ENCODE measurements at places on chromosomes 3 and 15. TPM values are rescaled to one million over a fixed set of nuclear protein-coding genes. Genes with fewer than 3 reads are reported as not detected.

DNA sequence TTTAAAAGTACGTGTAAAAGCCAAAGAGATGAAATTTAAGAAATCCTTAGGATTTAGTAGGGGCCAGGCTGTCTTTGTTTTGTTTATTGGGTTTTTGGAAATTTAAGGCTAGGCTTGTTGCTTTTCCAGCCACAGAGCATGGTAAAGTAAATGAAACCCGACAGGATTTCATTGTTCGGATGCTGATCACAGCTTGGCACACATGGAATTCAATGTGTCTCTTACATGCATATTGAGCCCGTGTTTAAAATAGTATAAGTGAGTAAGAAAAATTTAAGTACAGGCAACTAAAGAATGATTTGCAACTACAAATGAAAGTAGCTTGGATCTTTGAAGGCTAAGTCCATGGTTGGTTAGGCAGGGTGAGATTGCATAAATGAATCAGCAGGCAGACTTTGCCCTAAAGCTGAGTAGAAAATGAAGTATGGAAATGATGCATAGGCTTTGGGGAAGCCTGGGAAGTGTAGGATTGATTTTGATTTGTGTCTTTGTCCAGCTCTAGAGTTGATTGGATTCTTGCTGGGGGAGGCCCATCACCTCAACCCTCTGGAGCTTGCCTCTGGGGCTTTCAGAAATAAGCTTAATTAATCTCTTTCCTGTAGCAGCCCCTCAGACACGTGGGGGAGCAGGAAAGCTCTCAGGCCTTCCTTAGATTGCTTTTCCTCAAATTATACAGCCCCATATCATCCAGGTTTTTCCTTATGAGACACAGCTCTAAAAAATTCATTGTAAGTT is 68.2 kb upstream of the ADAMTSL3 start:
- DNase-seq, result no peak
- H3K27ac ChIP-seq, result no peak overlapping the region
- H3K4me1 ChIP-seq, result no peaks in the 10 kb centered on the region

The SAXO2 gene
- total RNA-seq, result not detected

DNA sequence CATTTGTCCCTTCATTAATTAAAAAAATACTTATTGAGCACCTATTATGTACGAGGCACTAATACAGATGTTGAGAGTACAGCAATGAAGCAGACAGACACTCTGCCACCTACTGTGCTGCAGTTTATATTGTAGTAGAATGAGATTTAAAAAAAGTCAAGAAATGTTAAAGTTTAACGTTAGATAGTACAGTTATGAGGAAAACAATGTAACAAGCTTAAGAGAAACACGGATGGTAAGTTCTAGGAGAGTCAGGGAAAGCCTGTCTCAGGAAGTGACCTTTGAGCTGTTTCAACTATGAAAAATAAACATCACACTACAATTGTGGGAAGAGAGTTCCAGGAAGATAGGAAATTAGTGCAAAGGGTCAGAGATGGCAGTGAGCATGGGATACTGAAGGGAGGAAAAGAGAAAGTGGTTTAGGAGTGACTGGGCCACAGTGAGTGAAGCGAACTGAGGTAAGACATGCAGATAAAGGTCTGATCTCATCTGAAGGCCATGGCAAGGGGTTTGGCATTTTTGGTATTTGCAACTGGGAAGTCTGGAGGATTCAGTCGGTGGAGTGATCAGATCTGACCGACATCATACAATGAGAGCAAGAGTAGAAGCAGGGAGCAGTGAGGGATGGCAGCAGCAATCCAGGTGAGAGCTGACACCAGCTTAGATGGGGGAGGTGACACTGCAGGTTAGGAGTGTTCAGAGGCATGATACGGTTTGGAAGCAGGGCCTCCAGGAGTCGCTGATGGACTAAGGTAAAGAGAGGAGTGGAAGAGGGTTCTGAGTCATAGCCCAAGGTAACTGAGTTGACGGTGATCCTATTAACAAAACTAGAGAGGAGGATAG is 28.5 kb downstream of the PLSCR4 start:
- no peaks in the 10 kb centered on the region for H3K27me3 ChIP-seq
- H3K4me1 ChIP-seq, result peaks cover 23% of the 10 kb centered on the region
- no peak for DNase-seq
- peak overlapping the region; percentile 41 for H3K27ac ChIP-seq
- H3K4me3 ChIP-seq, result no peak overlapping the region

The SLC2A2 gene
- not detected for total RNA-seq

The GOLGA8R gene
- 8.8 TPM for total RNA-seq

The CHRD gene
- total RNA-seq, result 19.5 TPM

GRCh38 chr15:68354268-68354667 is 76.7 kb downstream of the FEM1B start:
- peaks cover 73% of the 10 kb centered on the region for H3K4me1 ChIP-seq
- H3K27me3 ChIP-seq, result no peaks in the 10 kb centered on the region

The PRR20G gene
- not detected for total RNA-seq

GRCh38 chr3:118766306-118766669 is 268.4 kb downstream of the IGSF11 start:
- no peak for DNase-seq
- no peaks in the 10 kb centered on the region for H3K4me1 ChIP-seq

GRCh38 chr15:40549894-40550293 is 14.9 kb downstream of the CCDC32 start:
- H3K27ac ChIP-seq, result no peak overlapping the region
- peaks cover 8% of the 10 kb centered on the region for H3K36me3 ChIP-seq
- H3K4me1 ChIP-seq, result peaks cover 16% of the 10 kb centered on the region
- no peak for DNase-seq

- no peak overlapping the region for H3K4me3 ChIP-seq
- H3K27ac ChIP-seq, result no peak overlapping the region
- DNase-seq, result no peak
- no peaks in the 10 kb centered on the region for H3K36me3 ChIP-seq
- no peaks in the 10 kb centered on the region for H3K27me3 ChIP-seq
These were observed 221.4 kb downstream of the FAM43A start for GRCh38 chr3:194906970-194907629.

The ZNF385D gene
- total RNA-seq, result 81.3 TPM

DNA sequence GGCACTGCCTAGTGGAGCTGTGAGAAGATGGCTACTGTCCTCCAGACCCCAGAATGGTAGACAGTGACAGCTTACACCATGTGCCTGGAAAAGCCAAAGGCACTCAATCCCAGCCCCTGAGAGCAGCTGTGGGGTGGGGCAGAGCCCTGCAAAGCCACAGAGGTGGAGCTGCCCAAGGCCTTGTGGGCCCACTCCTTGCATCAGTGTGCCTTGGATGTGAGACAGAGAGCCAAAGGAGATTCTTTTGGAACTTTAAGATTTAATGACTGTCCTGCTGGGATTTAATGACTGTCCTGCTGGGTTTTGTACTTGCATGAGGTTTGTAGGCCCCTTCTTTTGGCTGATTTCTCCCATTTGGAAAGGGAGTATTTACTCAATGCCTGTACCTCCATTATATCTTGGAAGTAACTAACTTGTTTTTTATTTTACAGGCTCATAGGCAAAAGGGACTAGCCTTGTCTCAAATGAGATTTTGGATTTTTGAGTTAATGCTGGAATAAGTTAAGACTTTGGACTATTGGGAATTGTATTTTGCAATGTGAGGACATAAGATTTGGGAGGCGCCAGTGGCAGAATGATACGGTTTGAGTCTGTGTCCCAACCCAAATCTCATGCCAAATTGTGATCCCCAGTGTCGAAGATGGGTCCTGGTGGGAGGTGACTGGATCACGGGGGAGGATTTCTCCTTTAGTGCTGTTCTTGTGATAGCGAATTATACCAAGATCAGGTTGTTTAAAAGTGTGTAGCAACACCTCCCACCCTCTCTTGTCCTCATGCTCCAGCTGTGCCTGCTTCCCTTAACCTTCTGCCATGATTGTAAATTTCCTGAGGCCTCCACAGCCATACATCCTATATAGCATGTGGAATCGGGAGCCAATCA is 80.4 kb downstream of the MYO5A start:
- no peaks in the 10 kb centered on the region for H3K4me1 ChIP-seq
- DNase-seq, result no peak
- H3K27ac ChIP-seq, result no peak overlapping the region
- H3K4me3 ChIP-seq, result no peak overlapping the region

DNA sequence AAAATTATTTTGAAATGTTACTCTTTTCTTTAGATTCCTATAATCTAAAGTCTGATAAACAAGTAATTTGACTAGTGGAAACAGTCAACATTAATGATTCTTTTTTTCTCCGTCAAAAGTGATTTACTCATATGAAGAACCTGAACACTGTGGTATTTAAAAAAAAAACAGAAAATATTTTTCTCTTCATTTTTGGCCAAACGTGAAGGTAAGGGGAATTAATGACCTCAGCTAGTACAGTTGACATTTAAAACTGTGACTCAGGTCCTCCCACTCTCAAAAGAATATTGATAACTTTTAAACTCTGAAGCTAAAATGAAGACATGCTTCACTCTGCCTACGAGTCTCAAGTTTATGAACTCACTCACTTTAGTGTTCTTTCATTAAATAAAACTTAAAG is 34.5 kb downstream of the TIGIT start:
- no peak overlapping the region for H3K4me3 ChIP-seq
- no peak for DNase-seq
- H3K36me3 ChIP-seq, result no peaks in the 10 kb centered on the region
- H3K27ac ChIP-seq, result no peak overlapping the region

The MUC13 gene
- not detected for total RNA-seq

- H3K27ac ChIP-seq, result no peak overlapping the region
- H3K36me3 ChIP-seq, result no peaks in the 10 kb centered on the region
- H3K4me3 ChIP-seq, result no peak overlapping the region
- no peaks in the 10 kb centered on the region for H3K4me1 ChIP-seq
- DNase-seq, result no peak
- no peaks in the 10 kb centered on the region for H3K27me3 ChIP-seq
These were observed 112.3 kb downstream of the RORA start for GRCh38 chr15:61116825-61117224.

- H3K36me3 ChIP-seq, result no peaks in the 10 kb centered on the region
- no peak overlapping the region for H3K27ac ChIP-seq
- H3K27me3 ChIP-seq, result no peaks in the 10 kb centered on the region
- H3K4me1 ChIP-seq, result no peaks in the 10 kb centered on the region
- DNase-seq, result no peak
These were observed 317.0 kb upstream of the ADAMTS9 start for GRCh38 chr3:65004795-65005295.

DNA sequence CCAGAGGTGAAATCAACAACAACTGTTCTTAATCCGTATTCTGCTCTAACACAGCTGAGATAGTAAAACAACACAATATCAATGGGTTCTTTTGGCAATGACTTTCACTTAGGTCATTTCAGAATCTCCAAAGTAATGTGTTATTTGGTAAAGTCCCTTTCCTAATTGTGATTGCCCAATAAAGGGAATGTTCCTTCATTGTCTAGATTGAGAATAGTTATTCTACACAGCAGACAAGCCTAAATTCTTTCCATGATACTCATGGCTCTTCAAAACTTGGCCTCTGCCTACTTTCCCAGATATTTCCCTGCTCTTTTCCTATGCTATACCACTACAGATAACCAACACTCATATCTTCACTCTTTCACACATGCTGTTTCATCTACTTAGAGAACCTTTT is 219.8 kb downstream of the FMN1 start:
- H3K36me3 ChIP-seq, result no peaks in the 10 kb centered on the region
- no peaks in the 10 kb centered on the region for H3K27me3 ChIP-seq
- no peaks in the 10 kb centered on the region for H3K4me1 ChIP-seq
- DNase-seq, result no peak

The CCDC54 gene
- total RNA-seq, result not detected

The GOLGA8N gene
- total RNA-seq, result 36.8 TPM

GRCh38 chr15:99085413-99086326 is 19.2 kb upstream of the SYNM start:
- no peaks in the 10 kb centered on the region for H3K27me3 ChIP-seq
- H3K27ac ChIP-seq, result no peak overlapping the region
- no peaks in the 10 kb centered on the region for H3K36me3 ChIP-seq
- H3K4me1 ChIP-seq, result no peaks in the 10 kb centered on the region
- no peak for DNase-seq

GRCh38 chr3:136106101-136106500 is 90.0 kb downstream of the MSL2 start:
- peaks cover 5% of the 10 kb centered on the region for H3K36me3 ChIP-seq
- peaks cover 3% of the 10 kb centered on the region for H3K4me1 ChIP-seq
- H3K4me3 ChIP-seq, result no peak overlapping the region
- DNase-seq, result no peak

GRCh38 chr3:122322095-122323075 is 2.7 kb upstream of the CSTA start:
- H3K27me3 ChIP-seq, result no peaks in the 10 kb centered on the region
- no peak for DNase-seq
- H3K36me3 ChIP-seq, result no peaks in the 10 kb centered on the region

The GP5 gene
- total RNA-seq, result 0.14 TPM

The NR2E3 gene
- total RNA-seq, result 0.27 TPM

The PATL2 gene
- total RNA-seq, result 1.1 TPM

DNA sequence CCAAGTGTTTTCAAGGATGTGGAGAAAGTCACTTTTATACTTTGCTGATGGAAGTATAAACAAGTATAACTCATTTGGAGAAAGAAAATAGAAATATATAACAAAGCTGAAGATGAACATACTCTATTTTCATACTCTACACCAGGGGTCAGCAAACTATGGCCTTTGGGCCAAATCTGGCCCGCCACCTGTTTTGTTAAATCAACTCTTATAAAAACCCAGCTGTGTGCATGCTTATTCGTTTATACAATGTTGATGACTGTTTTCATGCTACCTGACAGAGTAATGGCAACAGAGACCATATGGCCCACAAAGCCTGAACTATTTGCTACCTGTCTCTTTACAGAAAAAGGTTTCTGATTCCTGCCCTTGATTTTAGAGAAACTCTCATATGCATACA is 124.0 kb downstream of the NR1D2 start:
- H3K27ac ChIP-seq, result no peak overlapping the region
- H3K36me3 ChIP-seq, result no peaks in the 10 kb centered on the region
- H3K27me3 ChIP-seq, result no peaks in the 10 kb centered on the region
- DNase-seq, result no peak
- H3K4me1 ChIP-seq, result no peaks in the 10 kb centered on the region

The AGBL1 gene
- total RNA-seq, result not detected

DNA sequence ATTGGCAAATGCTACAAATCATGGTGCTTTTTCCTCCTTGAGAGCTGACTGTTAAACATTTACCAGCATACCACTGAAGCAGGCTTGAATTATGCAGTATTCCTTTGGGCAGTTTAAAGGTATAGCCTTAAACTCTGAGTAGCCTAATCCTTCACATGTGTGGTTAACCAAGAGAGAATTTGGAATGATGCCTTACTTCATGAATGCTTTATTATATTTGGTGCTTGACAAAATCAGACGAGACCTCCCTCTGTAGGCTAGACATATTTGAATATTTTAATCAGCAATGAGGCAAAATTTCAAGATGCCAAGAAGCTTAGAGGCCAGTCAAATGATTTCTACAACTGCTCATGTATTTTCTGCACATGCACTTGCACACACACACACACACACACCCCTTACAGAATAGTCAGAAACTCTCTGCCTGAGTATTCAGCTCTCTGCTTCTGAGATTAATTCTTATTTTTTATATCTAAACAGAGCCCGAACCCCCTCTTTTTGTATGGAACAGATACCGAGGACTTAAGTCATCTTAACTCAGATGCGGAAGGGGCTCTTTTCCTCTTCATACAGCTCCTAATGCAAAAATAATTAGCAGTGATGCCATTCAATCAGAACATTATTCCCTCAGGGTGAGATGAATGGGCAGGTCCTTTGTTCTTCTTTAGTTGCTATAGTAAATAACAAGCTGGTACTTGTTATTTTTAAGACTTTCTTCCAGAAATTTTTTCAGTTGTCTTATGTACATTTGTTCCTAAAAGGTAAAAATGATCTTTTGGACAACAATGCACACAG is 195.5 kb upstream of the TMC3 start:
- H3K36me3 ChIP-seq, result no peaks in the 10 kb centered on the region
- no peaks in the 10 kb centered on the region for H3K4me1 ChIP-seq
- H3K27me3 ChIP-seq, result no peaks in the 10 kb centered on the region
- no peak overlapping the region for H3K4me3 ChIP-seq
- H3K27ac ChIP-seq, result no peak overlapping the region

- H3K4me1 ChIP-seq, result peaks cover 98% of the 10 kb centered on the region
- no peak for DNase-seq
- H3K4me3 ChIP-seq, result peak overlapping the region; percentile 16
These were observed 19.2 kb downstream of the KLF13 start for GRCh38 chr15:31345606-31346366.

All from thoracic aorta (tissue), 2 donors.